ENCODE measurements at places on chromosomes 7 and 10.

DNA sequence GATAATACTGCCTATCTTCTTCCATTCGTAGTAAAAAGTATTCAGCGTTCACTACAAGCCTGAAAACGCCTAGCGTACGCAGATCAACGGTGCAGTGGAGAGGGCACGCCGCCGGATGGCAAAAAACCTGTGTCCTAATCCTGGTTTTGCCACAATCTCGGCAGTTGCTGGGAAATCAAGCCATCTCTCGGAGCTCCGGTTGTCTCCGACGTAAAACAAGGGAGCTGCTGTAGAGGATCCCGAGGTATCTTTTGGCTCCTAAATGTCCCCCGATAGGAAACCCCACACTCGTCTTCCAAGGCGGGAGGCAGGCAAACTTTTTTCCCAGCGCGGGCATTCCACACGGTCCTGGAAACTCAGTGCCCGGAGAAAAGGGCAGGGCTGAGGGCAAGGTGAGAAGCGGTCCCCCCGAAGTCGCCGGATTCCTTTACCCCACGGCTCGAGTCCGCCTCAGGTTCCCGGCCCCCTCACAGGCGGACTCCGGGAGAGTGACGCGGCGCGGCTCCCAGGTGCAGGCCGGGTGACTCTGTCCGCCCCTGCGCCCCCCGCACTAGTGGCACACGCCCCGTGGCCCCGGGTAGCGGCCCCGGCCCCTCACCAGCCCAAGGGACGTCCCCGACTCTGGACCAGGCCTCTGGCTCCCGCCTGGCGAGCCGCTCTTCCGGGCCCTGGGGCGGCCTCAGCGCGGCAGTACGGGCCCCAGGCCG, 649 bp downstream of the IDE start:
- DNase-seq = no peak

DNA sequence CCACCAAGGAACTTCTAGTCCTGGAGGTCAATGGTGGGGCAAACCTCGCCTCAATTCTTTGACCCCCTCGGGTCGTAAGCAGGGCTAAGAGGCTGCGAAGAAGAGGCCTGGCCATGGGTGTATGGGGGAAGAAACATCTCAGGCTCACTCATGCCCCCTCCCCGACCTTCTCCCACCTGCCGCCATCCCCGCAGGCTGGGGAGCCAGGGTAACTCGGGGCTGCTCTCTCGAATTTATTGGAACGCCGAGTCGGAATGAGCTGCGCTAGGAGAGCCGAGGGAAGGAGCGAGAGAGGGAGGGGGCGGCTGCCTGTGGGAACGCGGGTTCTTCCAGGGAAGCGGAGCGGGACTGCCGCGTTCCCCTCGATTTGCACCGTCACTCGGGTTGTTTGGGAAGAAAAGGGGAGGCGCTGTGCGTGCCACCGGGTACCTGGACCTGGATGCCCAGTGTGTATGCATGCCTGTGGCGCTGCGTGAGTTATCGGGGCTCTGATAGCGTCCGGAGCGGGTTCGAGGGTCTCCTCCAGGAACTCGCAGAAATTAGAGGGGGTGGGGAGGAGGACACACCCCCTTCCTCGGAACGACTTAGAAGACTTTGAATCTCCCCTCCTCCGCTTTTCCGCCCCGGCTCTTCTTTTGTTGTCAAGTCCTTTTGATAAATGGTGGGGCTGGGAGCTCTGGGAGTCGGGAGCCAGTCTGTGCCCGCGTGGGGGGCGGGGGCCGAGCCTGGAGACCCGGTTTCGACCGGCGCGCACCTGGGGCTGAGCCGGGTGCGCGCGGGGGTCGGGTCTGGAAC, 1.8 kb upstream of the ZNF503 start:
- DNase-seq = peak; percentile 28

GRCh38 chr7:131226514-131226865, 101.2 kb upstream of the MKLN1 start:
- no peak for DNase-seq

- DNase-seq = peak; percentile 63
Measured at GRCh38 chr7:101947899-101948298, 130.5 kb downstream of the CUX1 start.

DNA sequence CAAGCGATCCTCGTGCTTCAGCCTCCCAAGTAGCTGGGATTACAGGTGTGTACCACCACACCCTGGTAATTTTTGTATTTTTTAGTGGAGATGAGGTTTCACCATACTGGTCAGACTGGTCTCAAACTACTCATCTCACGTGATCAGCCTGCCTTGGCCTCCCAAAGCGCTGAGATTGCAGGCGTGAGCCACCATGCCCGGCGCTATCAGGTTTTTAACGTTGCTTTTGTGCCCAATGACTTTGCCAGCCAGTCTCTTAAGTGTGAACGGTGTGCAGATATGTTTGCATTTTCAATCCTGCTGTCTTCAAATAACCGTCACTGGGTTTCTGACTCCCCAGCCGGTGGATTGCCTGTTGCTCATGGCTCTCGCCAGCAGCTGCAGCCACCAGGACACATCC, 201.8 kb upstream of the PPP2R2D start:
- no peak for DNase-seq

DNA sequence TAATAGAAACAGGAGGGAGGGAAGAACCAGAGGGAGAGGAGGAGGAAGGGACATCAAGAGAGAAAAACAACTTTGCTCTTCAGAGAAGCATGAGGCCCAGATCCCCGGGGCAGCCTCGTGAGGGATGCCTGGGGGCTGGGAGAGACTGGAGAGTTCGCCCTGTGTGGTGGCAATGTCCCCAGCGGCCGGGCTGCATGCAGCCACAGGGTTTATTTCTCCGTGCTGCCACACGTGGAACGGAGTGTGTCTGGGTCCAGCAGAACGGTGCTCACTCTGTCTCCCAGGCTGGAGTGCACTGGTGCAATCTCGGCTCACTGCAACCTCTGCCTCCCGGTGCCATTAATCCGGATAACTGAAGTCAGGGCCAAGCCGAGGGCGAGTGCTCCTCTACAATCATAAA, 257.7 kb downstream of the ACTR3B start:
- no peak for DNase-seq

GRCh38 chr7:55444786-55445185, 79.6 kb downstream of the LANCL2 start:
- no peak for DNase-seq

Measured in NCI-H2171 (cell line).